WTC11 (cell line): ENCODE measurements at places on chromosomes 5 and 9. TPM values are rescaled to one million over a fixed set of nuclear protein-coding genes. Genes with fewer than 3 reads are reported as not detected.

TMEM174 gene
- not detected in 3 replicates for total RNA-seq

PHF24 gene
- 0.34 to 0.59 TPM (median 0.53 TPM) in 3 replicates for total RNA-seq

CATSPER3 gene
- total RNA-seq = 0.34 to 0.44 TPM (median 0.37 TPM) in 3 replicates

PCDHA10 gene
- 10.8 to 12.0 TPM (median 11.6 TPM) in 3 replicates for total RNA-seq

SPINK13 gene
- total RNA-seq = 0.17 TPM in 1 of 3 replicates, not detected in the others

PCDHGA7 gene
- 1.6 to 2.8 TPM (median 2.1 TPM) in 3 replicates for total RNA-seq

CNTLN gene
- 12.2 to 13.4 TPM (median 12.7 TPM) in 3 replicates for total RNA-seq

SLC36A2 gene
- not detected in 3 replicates for total RNA-seq

TENT4A gene
- 28.7 to 29.4 TPM (median 29.2 TPM) in 3 replicates for total RNA-seq

PCDHGB1 gene
- 4.9 to 5.6 TPM (median 5.5 TPM) in 3 replicates for total RNA-seq

STK32A gene
- total RNA-seq = 1.7 to 3.0 TPM (median 3.0 TPM) in 3 replicates

HAPLN1 gene
- total RNA-seq = 5.3 to 9.4 TPM (median 7.6 TPM) in 3 replicates

GABRA6 gene
- total RNA-seq = not detected in 3 replicates

PRLR gene
- 1.9 to 3.2 TPM (median 1.9 TPM) in 3 replicates for total RNA-seq

GRCh38 chr9:77433675-77434445 is 214.3 kb downstream of the GNA14 start:
- peak; percentile 66 for DNase-seq

GRCh38 chr9:97487107-97487506 is 14.4 kb upstream of the TMOD1 start:
- no peak for DNase-seq

DNA sequence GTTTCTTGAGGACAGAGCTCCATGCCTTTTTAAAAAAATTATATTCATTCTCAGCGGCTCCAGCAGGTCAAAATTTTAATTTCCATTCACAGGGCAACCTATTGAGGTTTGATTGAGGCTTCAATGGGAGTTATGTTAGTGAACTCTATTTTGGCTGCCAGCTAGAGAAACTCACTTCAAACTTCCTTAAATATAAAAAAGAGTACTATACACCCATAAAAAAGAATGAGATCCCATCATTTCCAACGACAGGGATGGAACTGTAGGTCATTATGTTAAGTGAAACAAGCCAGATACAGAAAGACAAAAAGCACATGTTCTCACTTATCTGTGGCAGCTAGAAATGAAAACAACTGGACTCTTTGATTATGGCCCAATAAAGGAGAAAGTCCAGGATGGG is 176.8 kb upstream of the IL12B start:
- DNase-seq = no peak

DNA sequence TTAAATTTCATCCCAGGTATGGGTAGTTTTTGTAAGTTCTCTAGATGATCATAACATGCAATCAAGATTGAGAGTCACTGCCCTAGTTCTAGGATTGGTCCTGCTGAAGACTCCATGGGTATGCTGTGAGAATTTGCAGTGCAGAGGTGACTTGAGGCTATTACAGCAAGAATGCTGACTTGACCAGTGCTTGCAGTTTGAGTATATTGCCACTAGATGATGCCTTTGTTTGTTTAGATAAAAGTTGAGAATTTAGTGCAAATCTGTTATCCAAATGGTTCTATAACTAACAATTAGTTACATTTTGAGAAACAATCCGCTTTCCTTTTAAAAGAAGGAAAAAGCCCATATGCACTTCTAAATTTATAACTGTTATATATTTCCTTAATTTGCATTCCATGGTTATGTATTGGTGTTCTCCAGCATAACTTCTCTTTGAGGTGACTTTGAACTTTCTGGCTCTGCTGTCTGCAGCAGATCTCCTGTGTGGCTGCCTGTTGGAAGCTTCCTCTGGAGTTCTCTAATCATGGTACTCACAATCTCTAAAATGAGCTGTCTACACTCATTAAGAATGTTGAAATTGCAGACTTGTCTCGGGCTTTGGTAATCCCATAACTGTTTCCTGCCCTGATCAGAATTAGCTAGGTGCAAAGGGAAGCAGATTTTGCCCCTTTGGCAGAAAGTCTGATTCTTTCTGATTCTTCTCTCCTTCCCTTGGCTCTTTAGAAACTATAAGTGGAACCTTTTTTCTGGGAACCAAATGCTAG is 24.9 kb downstream of the MELK start:
- DNase-seq = no peak

DNA sequence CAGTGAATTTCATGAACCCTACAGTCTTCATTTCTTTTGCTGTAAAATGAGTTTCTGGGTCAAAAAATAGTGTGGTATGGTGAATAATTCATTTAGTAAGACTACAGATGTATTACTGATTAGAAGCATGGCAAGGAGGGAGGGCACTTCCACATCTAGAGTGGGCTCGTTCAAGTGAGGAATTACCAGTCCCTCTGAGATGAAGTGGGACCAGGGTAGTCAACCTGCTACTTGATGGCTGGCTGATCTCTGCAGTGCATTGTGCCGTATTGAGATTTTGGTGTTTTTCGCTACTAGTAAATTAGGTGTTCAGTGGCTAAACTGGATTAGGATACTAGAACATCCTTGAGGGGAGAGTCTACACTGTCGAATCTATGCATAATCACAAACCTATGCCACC is 10.8 kb downstream of the CDC37L1 start:
- no peak for DNase-seq

DNA sequence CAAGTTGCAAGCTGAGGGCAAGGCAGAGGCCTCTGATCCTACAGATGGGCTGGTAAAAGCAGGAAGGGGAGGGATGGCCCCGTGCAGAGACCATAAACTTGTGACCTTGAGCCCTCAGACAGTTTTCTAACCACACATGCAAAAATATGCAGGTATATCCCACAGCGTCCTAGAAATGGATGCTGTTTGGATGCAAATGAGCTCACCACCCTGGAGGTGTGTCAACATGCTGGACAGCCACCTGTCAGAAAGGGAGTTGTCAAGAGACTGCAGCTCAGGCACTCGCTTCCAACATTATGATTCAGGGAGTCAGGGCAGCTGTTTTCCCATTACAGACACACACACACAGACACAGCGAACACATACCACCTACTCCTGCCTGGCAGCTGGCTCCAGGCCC is 97.3 kb upstream of the PANK3 start:
- DNase-seq = no peak

GRCh38 chr5:115336201-115336720 is 39.8 kb upstream of the CCDC112 start:
- no peak for DNase-seq

- DNase-seq = no peak
Measured at GRCh38 chr5:109035436-109035835, 287.7 kb downstream of the FER start.

DNA sequence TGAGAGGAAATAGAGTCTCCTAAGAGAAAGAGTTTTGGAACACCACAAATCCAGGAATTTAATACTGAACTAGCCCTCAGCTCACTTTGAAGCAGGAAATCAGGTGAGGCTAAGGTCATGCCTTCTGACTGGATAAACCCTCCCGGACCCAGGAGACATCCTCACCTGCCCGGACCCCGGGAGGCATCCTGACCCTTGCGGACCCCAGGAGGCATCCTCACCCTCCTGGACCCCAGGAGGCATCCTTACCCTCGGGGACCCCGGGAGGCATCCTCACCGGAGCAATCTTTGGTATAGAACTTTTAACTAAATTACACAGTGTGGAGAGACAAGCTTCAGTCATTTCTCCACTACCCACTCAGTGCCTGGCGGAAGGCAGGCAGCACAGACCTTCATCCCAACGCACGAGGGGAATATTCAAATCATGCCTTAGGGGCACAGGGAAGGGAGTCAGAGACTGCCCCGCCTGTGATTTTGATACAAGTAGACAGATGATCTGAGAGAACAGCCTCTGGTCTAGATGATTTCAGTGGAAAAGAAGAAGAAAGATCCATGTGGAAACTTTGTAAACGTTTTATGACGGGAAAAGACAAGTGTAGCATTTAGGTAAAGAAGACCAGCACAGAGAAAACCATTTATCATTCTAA is 21.3 kb downstream of the STXBP1 start:
- DNase-seq = no peak

GRCh38 chr5:66850354-66851075 is 254.3 kb downstream of the MAST4 start:
- DNase-seq = no peak

DNA sequence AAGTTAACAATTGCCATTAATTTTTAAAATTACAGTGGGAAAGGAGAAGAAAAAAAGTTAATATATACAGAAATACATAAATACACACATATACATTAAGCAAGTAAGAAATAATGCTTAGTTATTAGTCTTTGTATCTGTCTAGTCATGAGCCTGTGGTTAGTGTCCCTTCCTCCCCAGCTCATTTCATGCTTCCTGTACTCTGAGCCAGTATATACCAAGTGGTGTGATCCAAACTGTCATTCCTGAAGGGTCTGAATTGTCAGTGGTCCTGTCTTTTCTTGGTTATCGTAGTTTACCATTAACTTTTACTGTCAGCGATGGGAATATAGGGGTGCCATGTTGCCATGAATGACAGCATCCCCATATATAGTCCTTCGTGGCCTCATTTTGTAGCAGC is 24.2 kb upstream of the STOM start:
- DNase-seq = no peak

DNA sequence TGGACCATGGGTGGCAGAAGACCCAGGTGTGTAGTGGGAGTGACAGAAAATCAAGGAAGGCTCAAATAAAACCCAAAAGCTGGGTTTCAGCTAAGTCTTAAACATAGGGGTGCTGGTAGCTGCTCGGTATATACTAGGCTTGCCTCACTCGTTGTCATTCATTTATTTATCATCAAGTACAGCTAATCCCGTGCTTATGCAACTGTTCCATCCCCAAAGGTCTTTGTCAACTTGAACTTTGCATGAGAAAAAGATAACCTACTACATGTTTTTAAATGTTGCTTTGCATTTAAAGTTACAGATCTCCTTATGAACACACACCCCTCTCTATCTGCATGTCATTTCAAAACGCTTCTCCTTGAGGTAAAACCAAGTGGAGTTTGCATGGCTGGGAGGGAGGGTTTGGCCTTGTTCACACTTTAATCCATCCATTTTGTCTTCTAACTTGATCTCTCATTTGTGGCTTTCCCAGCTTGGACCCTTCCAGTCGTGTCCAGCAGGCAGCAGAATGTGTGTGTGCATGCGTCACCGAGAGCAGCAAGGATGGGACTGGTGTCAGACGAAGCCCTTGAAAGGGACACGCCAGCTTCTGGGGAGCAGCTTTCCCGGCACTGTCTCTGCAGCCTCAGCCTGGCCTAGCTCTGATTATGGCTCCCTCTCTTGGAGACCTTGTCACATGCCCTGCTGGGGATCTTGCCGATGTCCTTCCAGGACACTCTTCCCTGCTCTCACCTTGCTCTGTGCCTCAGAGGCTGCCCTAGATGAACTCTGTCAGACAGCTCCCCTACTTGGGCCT is 133.5 kb downstream of the GADD45G start:
- peak; percentile 25 for DNase-seq

DNA sequence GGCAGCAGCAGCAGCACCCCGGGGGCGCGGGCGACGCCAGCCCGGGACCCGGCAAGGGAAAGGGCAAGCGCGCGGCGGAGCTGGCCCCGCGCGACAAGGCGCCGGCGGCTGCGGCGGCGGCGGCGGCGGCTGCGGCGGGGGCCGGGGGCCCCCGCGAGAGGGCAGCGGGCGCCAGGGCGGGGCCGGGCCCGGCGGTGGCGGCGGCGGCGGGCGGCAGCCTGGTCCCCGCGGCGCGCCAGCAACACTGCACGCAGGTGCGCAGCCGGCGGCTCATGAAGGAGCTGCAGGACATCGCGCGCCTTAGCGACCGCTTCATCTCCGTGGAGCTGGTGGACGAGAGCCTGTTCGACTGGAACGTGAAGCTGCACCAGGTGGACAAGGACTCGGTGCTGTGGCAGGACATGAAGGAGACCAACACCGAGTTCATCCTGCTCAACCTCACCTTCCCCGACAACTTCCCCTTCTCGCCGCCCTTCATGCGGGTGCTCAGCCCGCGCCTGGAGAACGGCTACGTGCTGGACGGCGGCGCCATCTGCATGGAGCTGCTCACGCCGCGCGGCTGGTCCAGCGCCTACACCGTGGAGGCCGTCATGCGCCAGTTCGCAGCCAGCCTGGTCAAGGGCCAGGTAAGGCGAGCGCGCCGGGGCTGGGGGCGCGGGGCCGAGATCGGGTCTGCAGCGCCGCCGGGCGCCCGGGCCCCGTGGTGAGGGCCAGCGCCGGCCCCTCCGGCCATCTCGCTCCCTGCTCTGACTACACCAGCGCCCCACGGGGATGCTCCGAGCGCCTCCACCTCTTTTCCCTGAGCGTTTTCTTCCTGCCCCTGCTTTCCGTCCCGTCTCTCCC is at the start of gene UBE2QL1:
TSS of gene UBE2QL1 (plus strand) at position 238 of the 843 bp plus-strand sequence. CDS start at position 273, 35 bp downstream.
- DNase-seq = peak; percentile 36

- no peak for DNase-seq
Measured at GRCh38 chr9:71984831-71985281, 73.4 kb downstream of the C9orf85 start.

GRCh38 chr5:60510663-60511062 is 189.3 kb downstream of the DEPDC1B start:
- DNase-seq = no peak

- no peak for DNase-seq
Measured at GRCh38 chr9:137428311-137428630, 5.1 kb downstream of the NOXA1 start.

- DNase-seq = no peak
Measured at GRCh38 chr5:124941051-124942049, 194.9 kb upstream of the ZNF608 start.

GRCh38 chr9:103928442-103928841 is 165.7 kb upstream of the SMC2 start:
- no peak for DNase-seq

GRCh38 chr5:57598097-57598496 is 115.5 kb upstream of the ACTBL2 start:
- no peak for DNase-seq

DNA sequence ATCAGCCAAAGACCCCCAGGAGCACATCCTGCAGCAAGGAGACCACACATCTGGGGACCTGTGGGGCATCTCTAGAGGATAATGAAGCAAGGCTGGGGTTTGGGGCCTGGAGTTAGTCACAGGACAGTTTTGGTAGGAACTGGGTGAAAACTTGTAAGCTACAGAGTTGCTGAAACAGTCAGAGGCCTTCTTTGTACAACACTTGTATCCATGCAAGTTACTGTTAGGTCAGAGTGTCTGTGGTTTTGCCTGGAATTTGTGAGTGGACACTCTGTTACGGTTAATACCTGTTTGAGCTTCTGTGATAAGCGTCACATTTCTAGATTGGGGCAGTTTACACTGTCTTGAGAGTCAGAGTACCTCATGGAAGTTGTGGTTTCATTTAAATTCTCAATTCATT is 22.6 kb upstream of the ASPN start:
- no peak for DNase-seq

DNA sequence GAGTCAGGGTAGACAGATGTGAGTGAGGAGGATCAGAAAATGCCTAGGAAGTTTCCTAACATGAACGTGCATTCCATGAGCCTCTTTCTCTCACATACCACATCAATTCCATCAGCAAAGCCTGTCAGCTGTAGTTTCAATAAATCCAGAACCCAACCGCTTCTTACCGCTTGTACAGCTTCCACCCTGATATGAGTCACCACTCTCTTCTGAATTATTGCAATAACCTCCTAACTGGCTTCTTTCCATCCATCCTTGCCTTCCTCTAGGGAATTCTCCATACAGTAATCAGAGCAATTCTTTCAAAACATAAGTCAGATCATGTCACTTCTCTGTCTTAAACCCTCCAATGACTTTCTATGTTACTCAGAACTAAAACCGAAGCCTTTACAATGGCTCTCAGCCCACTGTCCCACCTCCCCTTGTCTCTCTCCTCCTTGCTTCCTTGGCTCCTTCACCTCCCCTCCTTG is 8.1 kb upstream of the RAD23B start:
- DNase-seq = no peak

GRCh38 chr5:71810023-71810422 is 90.9 kb downstream of the CARTPT start:
- no peak for DNase-seq
